ENCODE measurements at places on chromosomes 2 and 18.

- no peak for DNase-seq
Observed at GRCh38 chr2:73561422-73561821, 80.8 kb downstream of the NAT8 start.

- no peak for DNase-seq
Observed at GRCh38 chr2:160465406-160465805, 28.2 kb downstream of the RBMS1 start.

- DNase-seq = no peak
Observed at GRCh38 chr18:9709304-9709877, 1.3 kb downstream of the RAB31 start.

GRCh38 chr18:38456253-38456652 lies 890.7 kb upstream of the CELF4 start:
- DNase-seq = no peak

GRCh38 chr18:59897321-59897954 lies 2.4 kb upstream of the PMAIP1 start:
- DNase-seq = no peak

- no peak for DNase-seq
Observed at GRCh38 chr2:235501673-235502031, 7.8 kb downstream of the AGAP1 start.

- no peak for DNase-seq
Observed at GRCh38 chr2:200695191-200695590, 109.4 kb downstream of the AOX1 start.

DNA sequence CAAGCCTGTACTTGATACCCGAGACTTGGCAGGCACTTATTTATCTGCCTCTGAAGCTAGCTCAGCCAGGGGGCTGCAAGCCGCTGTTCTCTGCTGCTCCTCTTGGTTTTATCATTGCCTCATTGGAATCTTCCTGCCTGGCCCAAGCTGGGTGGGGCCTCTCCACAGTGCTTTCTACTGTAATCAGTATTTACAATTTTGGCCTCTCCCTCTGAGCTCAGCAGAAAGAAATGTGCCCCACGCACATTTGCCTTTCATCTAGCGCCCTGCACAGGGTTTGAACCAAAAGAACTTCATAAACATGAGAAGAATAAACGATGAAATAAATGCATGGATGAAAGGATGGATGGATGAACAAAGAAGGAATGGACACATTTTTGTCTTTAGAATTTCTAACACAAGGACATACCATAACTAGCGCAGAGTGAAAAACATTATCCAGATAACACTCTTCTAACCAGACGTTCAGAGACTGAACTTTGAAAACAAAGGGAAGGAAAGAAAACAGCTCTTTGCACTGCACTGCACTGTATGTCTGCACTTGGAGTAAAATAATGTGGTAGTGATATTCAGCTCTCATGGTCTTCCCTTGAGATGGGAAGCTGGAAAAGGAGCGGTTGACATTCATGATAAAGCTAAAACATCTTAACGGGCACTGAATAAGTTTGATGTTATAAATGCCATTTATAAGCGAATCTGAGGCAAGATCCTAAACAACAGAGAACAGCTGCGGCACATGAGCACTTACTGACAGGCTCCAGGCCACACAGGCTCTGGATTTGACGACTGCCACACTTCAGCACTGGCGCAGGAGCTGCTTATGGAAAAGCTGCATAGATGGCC lies 86.8 kb upstream of the SP3 start:
- no peak for DNase-seq

GRCh38 chr2:176080540-176081375 lies 3.0 kb downstream of the EVX2 start:
- DNase-seq = no peak

DNA sequence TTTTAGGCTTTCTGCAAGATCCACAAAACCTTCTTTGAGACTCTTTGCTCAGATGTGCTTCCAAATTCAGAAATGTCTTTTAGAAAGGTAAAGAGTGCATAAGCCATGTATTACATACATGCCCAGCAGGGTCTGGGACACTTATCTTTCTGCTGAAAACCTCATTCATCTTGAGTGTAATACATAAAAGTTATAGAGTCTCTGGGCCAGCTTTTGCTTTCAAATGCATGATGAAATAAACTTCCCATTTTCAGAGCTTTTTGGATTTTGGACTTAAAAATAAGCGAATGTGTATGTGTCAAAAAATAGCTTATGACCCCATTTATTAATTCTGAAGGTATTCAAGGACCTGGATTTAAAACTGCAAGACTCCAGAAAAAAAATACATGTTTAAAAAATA lies 8.0 kb downstream of the CYRIA start:
- DNase-seq = no peak

DNA sequence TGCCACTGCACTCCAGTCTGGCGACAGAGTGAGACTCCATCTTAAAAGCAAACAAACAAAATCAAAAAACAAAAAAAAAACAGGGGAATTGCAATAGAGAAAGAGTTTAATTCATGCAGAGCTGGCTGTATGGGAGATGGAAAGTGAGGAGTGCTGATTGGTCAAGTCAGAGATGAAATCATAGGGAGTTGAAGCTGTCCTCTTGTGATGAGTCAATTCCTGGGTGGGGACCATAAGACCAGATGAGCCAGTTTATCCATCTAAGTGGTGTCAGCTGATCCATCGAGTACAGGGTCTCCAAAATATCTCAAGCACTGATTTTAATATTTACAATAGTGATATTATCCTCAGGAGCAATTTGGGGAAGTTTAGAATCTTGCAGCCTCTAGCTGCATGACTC lies 45.3 kb downstream of the FRZB start:
- DNase-seq = no peak

DNA sequence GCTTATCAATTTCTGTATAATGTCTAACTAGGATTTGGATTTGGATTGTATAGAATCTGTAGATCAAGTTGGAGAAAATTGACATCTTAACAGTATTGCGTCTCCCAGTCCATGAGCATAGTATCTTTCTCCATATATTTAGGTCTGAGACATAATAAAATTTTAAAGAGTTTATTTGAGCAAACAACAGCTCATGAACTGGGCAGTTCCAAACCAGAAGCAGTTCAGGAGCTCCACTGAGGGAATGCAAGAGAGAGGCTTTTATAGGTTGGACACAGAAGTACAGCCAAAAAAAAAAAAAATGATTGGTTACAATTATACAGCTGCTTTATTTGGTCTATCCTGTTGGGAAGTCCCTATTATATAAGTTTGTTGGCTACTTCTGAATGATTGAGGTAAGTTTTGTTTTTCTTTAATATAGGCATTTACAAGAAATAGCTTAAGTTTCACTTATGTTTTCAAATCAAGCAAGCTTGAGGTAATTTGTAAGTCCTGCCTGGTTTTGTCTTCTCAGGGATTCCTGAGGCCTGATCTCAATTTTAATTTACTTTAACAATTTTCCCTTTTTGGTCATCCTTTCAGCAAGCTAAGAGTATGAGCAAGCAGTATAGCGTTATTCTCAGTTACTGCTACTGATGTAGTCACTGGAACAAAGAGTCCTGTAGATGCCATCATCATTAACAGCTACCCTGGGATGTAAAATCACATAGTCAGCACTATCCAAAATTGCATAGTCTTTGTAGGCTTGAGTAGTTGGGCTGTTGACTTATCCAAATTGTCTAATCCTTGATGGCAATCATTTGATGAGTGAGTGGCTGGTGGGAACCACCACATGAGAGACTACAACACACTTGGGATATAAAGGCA lies 27.5 kb upstream of the RUFY4 start:
- DNase-seq = no peak

- DNase-seq = no peak
Observed at GRCh38 chr18:54801374-54801773, 26.9 kb upstream of the RAB27B start.

DNA sequence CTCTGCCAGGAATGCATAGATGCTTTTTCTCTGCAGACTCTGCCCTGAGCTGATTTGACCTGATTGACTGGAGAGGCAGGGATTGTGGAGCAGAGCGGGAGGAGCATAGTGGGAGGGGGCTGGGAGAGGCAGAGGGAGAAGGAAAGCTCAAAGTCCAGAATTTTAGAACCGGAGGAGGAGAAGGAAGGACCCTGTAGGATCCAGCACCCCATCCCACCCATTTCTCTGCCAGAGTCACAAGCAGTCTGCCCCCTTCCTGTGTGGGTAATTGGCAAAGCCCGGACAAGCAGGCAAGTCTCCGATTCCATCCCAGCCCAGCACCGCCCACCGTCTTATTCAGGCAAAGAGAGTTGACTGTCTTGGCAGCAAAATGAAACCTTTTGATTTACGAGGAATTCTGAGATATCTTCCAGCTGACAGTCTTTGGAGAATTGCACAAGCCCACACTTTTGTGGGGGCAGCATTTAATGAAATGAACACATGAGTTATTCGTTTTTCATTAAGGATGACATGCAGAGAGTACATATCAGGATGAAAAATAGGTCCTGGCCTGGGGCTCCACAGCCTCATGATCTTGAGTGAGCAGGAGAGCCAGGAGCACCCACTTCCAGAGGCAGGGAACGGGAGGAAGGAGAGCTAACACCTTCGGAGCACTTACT lies 103.1 kb downstream of the MCFD2 start:
- DNase-seq = no peak

- no peak for DNase-seq
Observed at GRCh38 chr18:12637393-12637792, 20.5 kb downstream of the SPIRE1 start.

- no peak for DNase-seq
Observed at GRCh38 chr2:157178874-157179273, 78.6 kb upstream of the GALNT5 start.

GRCh38 chr2:119871725-119872124 lies 112.0 kb downstream of the PTPN4 start:
- no peak for DNase-seq

- no peak for DNase-seq
Observed at GRCh38 chr2:125224830-125225229, 1199.7 kb downstream of the CNTNAP5 start.

DNA sequence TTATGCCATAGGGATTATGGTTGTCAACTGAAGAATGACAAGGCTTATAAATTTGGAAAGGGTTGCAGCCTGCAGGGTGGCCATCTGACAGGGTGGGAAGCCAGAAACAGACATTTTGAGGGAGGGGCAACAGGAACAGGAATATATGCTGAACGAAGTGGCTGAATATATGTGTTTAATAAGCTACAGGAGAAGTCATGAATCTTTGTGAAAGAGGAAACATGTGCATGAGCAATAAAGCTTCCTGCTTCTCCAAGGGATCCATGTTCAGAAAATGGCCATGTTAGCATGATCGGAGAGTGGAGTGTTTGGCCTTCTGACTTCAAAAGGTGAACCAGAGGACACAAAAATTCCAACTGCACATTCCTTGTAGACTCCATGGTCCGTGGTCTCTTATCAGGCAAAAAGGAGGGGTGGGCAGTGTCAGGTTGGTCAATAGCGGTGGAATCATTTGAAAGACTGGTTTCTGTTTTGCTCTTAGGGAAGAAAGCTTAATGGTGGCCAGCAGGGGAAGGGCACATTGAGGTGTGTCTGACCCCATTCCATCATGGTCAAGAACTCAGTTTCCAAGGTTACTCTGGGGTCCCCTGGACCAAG lies 144.1 kb downstream of the SOCS6 start:
- no peak for DNase-seq

DNA sequence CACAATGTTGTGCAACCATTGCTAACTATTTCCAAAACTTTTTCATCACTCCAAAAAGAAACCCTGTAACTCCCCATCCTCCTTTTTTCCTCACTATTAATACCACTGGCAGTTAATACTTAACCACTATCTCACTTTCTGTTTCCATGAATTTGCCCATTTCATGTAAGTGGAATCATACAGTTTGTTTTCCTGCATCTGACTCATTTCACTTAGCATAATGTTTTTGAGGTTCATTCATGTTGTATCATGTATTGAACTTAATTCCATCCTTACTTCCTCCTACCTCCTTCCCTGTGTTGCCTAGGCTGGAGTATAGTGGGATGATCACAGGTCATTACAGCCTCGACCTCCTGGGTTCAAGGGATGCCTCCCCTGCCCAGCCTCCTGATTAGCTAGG lies 68.3 kb downstream of the FAM117B start:
- no peak for DNase-seq

GRCh38 chr18:7735196-7735595 lies 168.1 kb downstream of the PTPRM start:
- no peak for DNase-seq

DNA sequence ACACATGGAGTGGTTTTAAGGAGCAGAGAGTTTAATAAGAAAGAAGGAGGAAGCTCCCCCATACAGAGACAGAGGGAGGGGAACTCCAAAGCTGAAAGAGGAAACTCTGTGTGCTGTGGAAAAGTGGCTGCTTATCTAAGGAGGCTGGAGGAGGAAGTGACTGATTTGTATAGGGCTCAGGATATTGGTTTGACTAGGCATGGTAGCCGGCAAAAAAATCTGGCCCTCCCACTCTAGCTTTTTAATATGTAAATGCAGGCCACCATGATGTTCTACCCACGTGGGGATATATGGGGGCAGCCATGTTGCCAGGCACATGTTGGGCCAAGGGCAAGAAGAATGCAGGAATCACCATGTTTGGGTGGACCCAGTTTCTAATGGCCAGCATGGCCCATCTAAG lies 64.3 kb downstream of the HNMT start:
- no peak for DNase-seq

DNA sequence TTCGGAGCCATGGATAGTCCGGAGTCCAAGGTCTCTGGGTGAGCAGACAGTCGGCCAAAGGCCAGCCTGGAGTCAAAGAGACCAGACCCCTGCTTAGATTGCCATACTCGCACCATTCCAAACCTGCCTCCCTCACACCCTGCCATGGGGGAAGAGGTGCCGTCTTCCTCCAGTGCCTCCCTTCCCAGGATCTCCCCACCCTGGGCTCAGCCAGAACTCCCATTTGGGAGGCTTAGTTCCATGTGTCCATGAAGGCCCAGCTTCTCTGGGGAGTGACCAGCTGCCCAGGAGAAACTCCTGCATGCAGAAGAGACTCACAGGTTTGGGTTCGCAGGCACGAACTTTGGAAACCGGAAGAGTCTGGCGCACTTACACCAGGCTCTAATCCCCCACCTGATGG lies 21.7 kb downstream of the IGFBP5 start:
- DNase-seq = no peak

- no peak for DNase-seq
Observed at GRCh38 chr18:68397241-68398035, 317.5 kb downstream of the TMX3 start.

GRCh38 chr2:238140721-238141540 lies 2.5 kb downstream of the KLHL30 start:
- DNase-seq = no peak

GRCh38 chr18:68991286-68991685 lies 193.4 kb downstream of the CCDC102B start:
- DNase-seq = no peak

DNA sequence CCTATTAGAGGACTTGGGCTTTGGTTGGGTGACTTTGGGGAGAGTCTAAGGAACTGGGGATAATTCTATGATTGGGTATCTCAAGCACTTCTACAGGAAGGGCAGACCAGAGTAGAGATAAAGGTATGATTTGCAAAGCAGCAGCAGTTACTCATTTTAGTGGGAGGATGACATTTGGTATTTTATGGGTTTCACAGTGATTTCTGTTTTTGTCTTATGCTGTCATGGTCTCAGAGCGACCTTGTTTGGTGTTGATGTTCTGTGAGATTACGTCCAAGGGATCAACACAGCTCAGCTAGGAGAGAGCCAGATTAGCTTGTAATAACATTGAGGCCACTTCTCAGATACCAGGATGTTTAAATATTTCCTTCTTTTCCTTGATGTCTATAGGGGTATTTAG lies 18.2 kb downstream of the TTR start:
- no peak for DNase-seq

All from stimulated activated CD4-positive, alpha-beta T cell treated with anti-CD3 and anti-CD28 coated beads, Interleukin-12 subunit alpha, Interleukin-12 subunit beta, amount 100 ng/mL, for 4 hours (primary cell).